Coronary artery (tissue), 2 donors: ENCODE measurements at places on chromosomes 1 and 21.
A peak's percentile ranks its signal among the peaks of the same experiment; 100 is the strongest.

DNA sequence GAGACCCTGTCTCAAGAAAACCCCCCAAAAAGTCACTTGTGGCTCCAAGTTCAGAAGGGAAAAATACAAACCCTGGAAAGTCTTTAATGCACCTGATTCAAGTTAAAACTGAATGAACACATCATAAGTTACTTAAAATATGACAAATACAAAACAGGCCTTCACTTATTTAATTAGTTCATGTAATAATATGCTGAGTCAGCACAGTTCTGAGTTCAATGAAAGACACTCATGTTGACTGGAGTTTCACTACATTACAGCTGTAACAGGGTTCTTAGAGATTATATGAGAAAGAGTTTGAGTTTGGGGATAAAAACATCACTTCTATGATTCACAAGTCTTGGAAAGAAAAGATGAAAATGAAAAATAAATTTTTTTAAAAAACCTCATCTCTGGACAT, 51.0 kb downstream of the DEGS1 start:
- no peak for DNase-seq

DNA sequence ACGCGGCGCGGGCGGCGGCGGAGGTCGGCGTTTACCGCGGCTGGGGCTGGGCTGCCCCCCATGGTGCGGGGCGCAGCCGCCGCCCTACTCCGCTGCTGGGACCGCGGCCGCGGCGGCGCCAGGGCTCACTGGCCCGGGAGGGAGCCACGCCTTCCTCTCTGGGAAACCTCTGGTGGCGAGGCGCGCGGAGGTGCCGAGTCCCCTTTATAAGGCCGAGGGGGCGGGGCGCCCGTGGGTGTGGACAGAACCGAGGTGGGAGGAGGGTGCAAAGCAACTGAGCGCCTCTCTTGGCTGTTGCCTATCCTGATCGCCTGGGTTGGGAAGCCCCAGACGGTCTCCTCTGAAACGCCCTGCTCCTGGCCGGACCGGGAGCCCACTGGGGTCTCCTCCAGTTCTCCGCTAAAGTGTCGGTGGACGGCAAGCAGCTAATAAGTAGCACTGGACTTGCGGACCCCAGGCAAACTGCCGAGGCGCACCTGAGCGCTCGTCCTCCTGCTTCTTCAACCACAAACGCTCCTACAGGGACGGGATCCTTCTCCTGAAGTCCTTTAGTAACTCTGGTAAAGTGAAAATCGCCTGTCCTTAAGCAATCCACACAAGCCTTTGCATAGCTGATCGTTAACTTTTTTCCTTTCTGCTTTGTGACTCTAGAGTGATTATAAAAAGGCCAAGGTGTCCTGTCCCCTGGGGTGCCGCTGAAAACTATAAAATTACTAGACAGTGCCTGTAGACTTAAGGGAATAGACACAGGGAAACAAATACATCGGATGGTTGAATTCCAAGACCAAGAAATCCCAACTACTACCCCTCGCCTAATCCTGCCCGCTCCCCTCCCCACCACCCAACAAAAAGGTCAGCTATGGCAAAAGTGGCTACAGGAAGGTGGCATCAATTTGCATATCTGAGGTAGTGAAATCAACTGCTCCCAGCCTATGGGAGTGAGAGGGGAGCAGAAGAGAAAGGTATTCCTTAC, at the start of gene PTGER3:
PTGER3 (minus strand) TSS at position 182 of the 973 bp plus-strand sequence. CDS start 239 bp downstream, outside the sequence.
- peak; percentile 83 for DNase-seq

DNA sequence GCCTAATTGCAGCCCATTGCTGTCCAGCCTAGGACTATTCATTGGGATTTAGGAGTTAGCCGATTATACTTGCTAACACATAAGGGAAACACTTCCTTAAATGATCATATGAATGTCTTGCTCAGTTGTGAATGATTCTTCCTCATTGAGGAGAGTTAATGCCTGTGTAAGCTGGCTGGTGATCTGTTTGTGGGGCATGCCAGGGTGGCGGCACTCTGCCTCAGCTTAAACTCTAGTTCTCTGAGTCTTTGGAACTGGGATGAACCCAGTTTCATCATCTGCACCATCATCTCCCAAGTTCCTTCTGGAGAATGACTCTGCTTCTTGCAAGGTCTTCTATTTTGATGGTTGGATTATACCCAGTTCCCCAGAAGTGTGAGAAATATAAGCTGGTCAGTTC, 23.9 kb upstream of the SLAMF6 start:
- DNase-seq, result no peak

DNA sequence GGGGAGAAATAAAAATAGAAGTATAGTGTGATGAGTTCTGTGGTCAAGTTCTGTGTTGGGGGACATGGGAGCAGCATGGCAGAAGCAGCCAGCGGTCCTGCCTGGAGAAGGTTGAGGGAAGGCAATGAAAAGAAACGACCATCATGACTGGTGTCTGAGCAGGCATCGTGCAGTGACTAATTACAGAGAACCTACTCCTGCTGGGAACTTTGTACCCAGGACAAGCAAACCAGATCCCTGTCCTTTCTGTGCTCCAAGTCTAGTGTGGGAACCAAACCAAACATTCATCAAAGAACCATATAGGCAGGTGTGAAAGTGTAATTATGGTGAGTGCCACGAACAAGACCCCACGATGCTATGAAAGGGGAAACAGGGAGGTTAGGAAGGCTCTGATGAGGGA, 25.8 kb downstream of the KIAA0040 start:
- DNase-seq, result no peak

- no peak for DNase-seq
Observed at GRCh38 chr21:31449921-31450535, 106.0 kb upstream of the TIAM1 start.

DNA sequence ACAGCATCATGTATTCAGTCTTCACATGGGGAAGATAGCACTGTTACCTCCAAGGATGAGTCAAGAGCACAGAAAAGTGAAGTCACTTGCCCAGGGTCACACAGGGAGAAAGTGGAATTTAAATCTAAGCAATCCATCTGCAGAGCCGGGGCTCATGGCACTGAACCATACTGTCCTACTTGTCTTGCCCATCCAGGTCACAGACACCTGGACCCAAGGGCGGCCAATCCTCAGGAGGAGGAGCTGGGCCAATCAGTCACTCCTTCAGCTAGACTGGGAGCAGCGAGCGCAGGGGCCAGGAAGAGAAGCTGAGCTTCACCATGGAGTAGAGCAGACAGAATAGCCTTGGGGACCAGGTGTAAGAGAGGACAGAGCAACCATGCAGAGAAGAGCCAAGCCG, 9.2 kb upstream of the GJB5 start:
- DNase-seq, result no peak

DNA sequence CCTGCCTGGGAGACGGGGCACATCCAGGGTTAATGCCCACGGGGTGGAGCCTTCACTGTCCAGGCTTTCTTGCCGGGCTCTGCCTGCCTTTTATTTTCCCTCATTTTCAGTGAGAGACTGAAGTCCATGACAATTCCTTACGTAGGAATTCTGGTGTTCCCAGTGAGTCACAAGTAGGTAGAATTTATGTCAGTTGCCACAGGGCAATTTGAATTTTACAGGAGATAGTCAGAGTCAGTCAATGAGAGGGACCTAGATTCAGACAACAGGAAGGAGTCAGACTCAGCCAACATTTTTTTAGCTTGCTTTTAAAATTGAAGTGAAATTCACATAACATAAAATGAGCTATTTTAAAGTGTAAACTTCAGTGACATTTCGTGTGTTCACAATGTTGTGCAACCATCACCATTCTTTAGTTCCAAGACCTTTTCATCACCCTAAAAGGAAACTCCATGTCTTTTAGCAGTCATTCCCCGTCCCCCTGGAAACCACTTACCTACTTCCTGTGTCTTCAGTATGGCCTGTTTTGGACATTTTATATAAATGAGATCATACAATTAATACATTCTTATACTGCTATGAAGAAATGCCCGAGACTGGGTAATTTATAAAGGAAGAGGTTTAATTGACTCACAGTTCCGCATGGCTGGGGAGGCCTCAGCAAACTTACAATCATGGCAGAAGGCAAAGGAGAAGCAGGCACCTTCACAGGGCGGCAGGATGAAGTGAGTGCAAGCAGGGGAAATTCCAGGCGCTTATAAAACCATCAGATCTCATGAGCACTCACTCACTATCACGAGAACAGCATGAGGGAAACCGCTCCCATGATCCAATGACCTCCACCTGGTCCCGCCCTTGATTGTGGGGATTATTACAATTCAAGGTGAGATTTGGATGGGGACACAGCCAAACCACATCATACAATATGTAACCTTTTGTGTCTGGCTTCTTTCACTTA, 14.6 kb downstream of the AJAP1 start:
- no peak for DNase-seq

DNA sequence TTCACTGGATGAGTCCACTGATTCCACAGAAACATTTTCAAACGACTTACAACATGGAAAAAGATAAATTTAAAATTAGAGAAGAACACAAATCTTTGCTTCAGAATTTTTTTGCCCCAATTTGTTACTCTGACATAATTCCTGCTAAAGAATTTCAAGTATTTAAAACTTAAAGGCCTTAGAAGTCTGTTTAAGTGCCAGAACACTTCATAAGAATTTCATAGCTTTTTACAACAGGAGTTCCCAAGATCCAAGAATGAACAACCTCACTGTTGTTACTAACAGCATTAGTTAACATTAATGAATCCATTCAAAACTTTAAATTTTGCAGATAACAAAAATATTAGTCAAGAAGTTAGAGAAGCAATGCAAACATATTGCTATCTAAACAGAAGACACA, 31.7 kb downstream of the ARHGAP29 start:
- DNase-seq, result no peak

GRCh38 chr1:102420034-102420433, 423.3 kb upstream of the OLFM3 start:
- no peak for DNase-seq

DNA sequence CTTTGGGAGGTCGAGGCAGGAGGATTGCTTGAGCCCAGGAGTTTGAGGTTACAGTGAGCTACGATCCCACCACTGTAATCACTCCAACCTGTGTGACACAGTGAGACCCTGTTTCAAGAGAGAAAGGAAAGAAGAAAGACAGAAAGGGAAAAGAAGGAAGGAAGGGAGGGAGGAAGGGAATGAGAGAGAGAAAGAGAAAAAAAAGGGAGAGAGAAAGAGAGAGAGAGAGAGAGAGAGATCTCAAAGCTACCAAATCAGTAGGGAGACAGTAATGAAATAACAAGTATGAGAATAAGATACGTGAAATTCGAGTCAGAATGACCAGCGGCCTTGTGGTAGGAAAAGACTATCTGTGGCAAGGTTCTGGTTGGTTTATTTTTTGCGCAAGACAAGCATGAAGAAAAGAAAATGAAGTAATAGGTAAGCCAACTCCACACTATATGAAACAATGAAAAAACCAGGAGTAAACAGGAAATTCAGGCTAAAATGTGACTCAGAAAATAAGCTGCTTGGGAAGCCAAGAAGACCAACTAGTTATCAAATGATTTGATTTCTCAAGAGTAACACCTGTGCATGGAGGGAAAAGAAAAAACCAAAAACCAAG, 8.9 kb downstream of the MTF1 start:
- DNase-seq, result no peak

GRCh38 chr1:77348549-77348948, 66.7 kb downstream of the AK5 start:
- no peak for DNase-seq

GRCh38 chr1:99481391-99481996, 164.4 kb upstream of the PALMD start:
- no peak for DNase-seq

GRCh38 chr1:57327336-57327735, 96.5 kb downstream of the DAB1 start:
- DNase-seq, result no peak

DNA sequence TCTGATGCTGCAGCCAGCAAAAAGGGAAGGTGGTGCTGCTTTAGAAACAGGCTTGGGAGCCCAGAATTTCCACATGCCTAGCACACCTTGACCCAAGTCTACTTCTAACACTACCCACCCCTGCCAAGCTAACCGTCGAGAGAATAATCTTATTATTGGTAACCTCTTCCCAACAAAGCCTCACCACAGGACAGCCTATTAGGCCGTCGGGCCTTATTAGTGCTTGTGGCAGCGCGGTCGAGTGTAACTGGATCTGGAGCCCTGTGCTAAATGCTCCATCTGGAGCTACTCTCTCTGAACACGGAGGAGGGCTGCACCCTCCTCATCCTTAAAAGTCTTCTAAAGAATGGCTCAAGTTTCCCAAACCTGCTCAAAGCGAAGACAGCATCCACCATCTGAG, 165.5 kb upstream of the NFIA start:
- no peak for DNase-seq

DNA sequence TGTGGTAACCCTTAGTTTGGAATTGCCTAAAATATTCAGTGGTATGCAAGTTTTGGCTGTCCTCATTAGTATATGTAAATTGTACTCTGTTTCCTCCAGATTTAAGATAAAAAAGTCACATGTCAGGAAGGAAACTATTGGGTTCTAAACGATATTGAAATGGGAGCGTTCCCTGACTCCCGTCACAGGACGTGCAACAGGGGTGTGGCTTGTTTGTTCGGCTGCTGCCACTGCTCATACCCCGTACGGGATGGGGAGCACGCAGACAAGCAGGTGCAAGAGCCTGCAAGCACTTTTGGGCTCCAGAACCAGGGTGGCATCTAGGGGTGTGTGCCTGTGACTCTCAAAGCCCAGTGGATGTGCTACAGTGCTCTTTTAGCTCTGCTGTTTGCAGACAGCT, 6.2 kb upstream of the PAPPA2 start:
- DNase-seq, result no peak

GRCh38 chr1:7334475-7335035, 436.5 kb upstream of the VAMP3 start:
- DNase-seq, result peak; percentile 9

- no peak for DNase-seq
Observed at GRCh38 chr1:173864179-173864867, 3.5 kb downstream of the GAS5 start.

DNA sequence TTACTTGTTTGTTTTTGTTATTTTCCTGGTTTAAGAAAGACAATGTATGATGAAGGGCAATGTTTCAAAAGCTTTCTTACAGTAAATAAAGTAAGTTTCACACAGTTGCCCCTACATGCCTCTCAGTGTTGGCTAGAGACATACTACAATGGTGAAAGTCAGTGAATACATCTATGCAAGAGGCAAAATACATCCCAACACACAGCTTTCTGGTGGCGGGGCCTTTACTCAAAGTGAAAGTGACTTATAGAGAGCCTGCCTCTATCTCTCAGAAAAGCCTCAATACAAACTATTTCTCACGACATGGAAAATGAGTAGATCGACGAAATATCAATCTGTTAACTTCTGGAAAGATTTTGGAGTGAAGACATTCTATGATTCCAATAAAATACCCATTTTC, 122.3 kb downstream of the SLC30A10 start:
- no peak for DNase-seq
